Endothelial cell of umbilical vein (primary cell): ENCODE measurements at places on chromosomes 11 and 22. TPM values are rescaled to one million over a fixed set of nuclear protein-coding genes. Genes with fewer than 3 reads are reported as not detected.

Gene WNT11
- polyA plus RNA-seq = 0.03 TPM in 1 of 2 replicates, not detected in the other

Gene ELMOD1
- 0.80 and 1.6 TPM in 2 replicates for polyA plus RNA-seq

Gene BARX2
- polyA plus RNA-seq = not detected in 2 replicates

Gene OR4A16
- polyA plus RNA-seq = not detected in 2 replicates

Gene UBASH3B
- 20.5 and 23.7 TPM in 2 replicates for polyA plus RNA-seq

Gene MMP27
- not detected in 2 replicates for polyA plus RNA-seq

Gene OR51B4
- 0.08 TPM in 1 of 2 replicates, not detected in the other for polyA plus RNA-seq

Gene API5
- polyA plus RNA-seq = 19.7 and 26.5 TPM in 2 replicates

Gene DGCR2
- polyA plus RNA-seq = 51.2 and 61.7 TPM in 2 replicates

Gene POU2AF2
- polyA plus RNA-seq = not detected in 2 replicates

Gene APBB1
- 63.5 and 63.8 TPM in 2 replicates for polyA plus RNA-seq

Gene CCDC82
- 5.2 and 8.1 TPM in 2 replicates for polyA plus RNA-seq

Gene SPDYC
- not detected in 2 replicates for polyA plus RNA-seq

DNA sequence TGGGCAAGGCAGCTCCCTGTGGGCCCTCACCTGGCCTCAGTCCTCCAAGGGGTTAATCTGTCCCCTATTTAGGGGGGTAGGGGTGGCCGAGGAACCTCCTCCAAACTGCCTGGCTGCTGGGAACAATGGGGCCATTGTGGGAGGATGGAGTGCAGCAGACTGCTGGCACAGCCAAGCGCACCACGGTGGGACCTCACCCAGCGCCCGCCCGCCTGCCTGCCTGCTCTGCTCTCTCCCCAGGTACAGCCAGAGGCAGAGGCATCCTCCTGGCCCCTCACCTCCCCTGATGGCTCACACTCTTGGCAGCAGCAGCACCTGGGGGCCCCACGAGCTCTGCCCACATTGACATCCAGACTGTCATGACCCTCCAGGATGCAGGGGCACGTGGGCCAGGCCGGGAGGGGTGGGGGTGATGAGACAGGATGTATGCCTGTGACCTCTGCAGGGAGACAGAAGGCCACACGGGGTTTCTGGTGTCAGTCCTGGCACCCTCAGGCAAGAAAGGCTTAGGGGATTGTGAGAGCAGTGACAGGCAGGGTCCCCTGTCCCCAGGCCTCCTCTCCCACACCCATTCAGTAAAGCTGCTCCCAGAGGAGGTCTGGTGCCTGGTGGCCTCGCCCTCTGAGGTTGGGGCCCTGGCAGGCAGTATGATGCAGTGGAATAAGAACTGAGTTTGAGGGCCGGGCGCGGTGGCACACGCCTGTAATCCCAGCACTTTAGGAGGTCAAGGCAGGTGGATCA, 11.4 kb downstream of the BCL9L start:
- no peaks in the 10 kb centered on the region for H3K27me3 ChIP-seq
- H3K27ac ChIP-seq = peak overlapping the region; percentile 83
- H3K4me1 ChIP-seq = peaks cover 73% of the 10 kb centered on the region
- no peak overlapping the region for H3K4me3 ChIP-seq
- H3K36me3 ChIP-seq = no peaks in the 10 kb centered on the region

DNA sequence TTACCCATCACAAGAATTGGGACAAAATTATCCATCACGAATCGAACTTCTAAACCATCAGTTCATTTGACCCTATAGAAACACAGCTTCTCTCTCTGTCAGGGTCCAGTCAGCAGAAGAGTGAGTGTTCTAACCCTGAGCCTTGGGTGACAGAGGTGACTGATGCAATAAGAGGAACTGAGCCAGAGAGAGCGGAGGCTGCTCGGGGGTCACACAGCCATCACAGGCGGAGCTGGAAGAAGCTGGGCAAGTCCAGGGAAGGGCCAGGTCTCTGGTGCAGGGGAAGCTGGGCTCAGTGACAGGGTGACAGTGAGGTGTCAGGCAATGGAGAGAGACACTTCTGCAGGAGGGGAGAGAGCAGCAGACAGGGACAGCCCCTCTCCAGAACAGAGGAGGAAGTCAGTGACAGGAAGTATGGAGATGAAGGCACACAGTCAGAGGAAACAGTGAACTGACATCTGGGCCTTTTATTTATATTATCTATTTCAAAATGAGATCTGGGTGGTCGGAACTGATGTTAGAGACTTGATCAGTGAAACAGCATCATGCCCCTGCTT, 184.0 kb upstream of the TBCEL start:
- no peaks in the 10 kb centered on the region for H3K36me3 ChIP-seq
- peaks cover 3% of the 10 kb centered on the region for H3K27me3 ChIP-seq

DNA sequence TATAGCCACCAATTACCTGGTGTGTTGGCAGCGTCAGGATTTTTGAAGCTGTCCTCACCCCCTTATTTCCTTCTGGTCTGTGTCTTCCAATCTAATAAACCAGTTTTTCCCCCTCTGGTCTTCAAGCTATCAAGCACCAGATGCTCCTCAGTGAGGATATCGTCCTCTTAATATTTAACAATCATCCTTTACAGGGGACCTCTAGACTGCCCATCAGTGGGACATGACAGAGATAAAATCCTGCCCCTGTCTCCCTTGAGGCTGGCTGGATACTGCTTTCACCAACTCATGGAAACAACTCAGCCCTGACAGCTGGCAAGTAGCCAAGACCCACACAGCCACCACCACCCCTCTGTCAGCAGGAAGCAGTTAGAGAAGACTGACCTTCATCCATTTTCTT, 421.0 kb upstream of the API5 start:
- no peak overlapping the region for H3K27ac ChIP-seq
- H3K4me1 ChIP-seq = no peaks in the 10 kb centered on the region
- no peak for DNase-seq
- no peaks in the 10 kb centered on the region for H3K36me3 ChIP-seq
- no peak overlapping the region for H3K4me3 ChIP-seq

DNA sequence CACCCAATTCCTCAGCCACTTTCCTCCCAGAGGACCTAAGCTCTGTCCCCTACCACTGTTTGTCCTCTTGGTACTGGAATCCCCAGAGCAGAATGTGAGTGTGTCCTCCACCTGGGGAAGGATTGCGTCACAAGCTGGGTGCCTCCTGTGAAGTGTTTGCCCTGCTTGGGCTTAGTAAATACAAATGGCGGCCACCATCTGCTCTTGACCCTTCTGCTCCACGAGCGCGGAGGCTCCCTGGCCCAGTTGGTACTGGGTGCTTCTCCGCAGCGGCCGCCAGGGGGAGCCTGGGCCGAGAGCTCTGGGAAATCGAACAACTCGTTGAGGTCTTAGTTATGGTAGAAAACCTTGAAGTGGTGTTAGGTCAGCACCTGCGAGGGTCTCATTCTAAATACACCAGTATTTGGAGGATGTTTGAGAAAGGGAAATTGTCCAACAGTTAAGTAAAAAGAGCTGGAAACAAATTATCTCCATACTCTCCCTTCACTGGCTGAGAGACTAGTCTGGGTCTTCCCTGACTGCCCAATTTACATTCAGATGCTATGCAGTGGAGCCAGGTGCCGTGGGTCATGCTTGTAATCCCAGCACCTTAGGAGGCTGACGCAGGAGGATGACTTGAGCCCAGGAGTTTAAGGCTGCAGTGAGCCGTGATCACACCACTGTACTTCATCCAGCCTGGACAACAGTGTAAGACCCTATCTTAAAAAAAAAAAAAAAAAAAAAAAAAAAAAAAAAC, 74.6 kb upstream of the TEAD1 start:
- no peaks in the 10 kb centered on the region for H3K27me3 ChIP-seq
- H3K4me3 ChIP-seq = no peak overlapping the region
- no peaks in the 10 kb centered on the region for H3K36me3 ChIP-seq
- peaks cover 7% of the 10 kb centered on the region for H3K4me1 ChIP-seq

DNA sequence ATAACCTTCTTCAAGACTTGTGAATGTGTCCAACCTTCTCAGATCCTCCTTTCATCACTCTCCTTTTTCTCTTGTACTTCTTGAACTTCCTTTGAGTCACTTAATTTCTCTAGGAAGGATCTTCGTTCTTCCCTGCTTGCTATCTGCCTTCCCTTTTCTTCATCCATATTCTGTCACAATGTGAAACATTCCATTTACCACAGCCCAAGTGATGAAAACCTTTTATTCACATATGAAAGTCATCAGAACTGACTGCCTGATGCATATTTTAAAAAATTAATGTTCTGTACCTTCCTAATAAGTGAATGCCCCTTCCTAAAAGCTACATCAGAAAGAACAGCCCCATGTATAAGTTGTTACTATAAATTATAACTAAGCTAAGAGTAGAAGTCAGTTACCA, 520.4 kb upstream of the LUZP2 start:
- no peaks in the 10 kb centered on the region for H3K27me3 ChIP-seq
- no peaks in the 10 kb centered on the region for H3K4me1 ChIP-seq
- no peaks in the 10 kb centered on the region for H3K36me3 ChIP-seq
- DNase-seq = no peak
- no peak overlapping the region for H3K27ac ChIP-seq

GRCh38 chr11:2300936-2301630, 635 bp downstream of the C11orf21 start:
- no peak overlapping the region for H3K27ac ChIP-seq
- H3K4me3 ChIP-seq = no peak overlapping the region
- H3K36me3 ChIP-seq = no peaks in the 10 kb centered on the region

DNA sequence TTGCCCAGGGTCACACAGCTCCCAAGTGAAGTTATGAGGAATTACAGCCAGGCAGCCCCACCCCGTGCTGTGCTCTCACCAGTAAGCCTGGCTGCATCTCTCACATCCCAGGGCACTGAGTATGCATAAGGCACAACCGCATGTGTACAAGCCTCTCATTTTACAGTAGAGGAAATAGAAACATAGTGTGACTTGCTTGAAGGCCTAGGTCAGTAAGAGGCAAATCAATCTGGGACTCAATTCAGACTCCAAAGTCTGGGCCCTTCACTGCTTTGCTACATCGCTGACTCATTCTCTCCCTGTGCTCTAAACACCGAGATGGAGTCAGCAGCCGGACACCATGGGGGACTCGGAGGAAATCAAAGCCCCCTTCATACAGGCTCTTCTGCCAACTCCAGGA, 7.9 kb downstream of the ABTB2 start:
- no peak overlapping the region for H3K27ac ChIP-seq
- H3K27me3 ChIP-seq = peaks cover 6% of the 10 kb centered on the region
- no peaks in the 10 kb centered on the region for H3K4me1 ChIP-seq
- no peak for DNase-seq
- no peaks in the 10 kb centered on the region for H3K36me3 ChIP-seq

GRCh38 chr22:31719850-31720471, 30.0 kb downstream of the PRR14L start:
- no peak overlapping the region for H3K27ac ChIP-seq
- H3K4me3 ChIP-seq = no peak overlapping the region
- no peak for DNase-seq
- no peaks in the 10 kb centered on the region for H3K4me1 ChIP-seq

- peak overlapping the region; percentile 93 for H3K27ac ChIP-seq
- no peak for DNase-seq
- H3K4me1 ChIP-seq = peaks cover 38% of the 10 kb centered on the region
- H3K36me3 ChIP-seq = no peaks in the 10 kb centered on the region
- no peak overlapping the region for H3K4me3 ChIP-seq
Measured at GRCh38 chr11:96154802-96155520, 188.0 kb downstream of the MAML2 start.

DNA sequence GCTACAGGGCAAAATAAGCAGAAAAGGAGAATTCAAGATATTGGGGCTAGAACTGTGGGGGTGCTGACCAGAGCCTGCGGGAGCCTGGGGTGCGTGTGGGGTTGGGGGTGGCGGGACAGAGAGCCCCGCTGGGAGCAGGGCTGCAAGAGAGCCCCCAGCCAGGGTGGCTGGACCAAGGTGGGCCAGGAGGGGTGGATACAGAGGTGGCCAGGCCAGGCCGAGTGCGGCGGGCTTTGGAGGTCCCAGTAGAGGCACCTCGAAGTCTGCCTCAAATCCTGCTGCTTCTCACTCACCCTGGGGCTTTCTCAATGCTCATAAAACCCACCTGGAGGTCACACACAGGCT, 16.9 kb upstream of the MUC5B start:
- no peak for DNase-seq
- no peaks in the 10 kb centered on the region for H3K4me1 ChIP-seq
- no peak overlapping the region for H3K27ac ChIP-seq
- no peaks in the 10 kb centered on the region for H3K27me3 ChIP-seq
- no peaks in the 10 kb centered on the region for H3K36me3 ChIP-seq
- no peak overlapping the region for H3K4me3 ChIP-seq

DNA sequence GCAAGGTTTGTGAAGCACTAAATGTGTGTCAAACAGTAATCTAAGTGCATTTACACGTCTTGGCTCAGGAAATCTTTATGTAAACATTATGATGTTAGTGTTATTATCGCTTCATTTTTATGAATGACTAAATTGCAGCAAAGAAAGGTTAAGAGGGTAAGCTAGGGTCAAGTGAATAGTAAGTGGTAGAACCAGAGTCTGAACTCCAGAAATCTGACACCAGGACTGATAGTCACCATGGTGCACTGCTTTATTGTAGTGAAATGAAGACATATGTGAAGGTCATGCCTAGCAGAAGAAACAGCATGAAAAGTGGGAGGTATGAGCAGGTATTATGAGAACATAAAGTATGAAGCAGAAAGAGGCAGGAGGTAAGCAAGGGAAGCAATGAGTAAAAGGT, 368.7 kb upstream of the TENM4 start:
- H3K27me3 ChIP-seq = no peaks in the 10 kb centered on the region
- no peak for DNase-seq
- no peak overlapping the region for H3K4me3 ChIP-seq

GRCh38 chr11:63858628-63859550, 20.0 kb downstream of the MARK2 start:
- peak; percentile 80 for DNase-seq
- H3K27ac ChIP-seq = peak overlapping the region; percentile 28
- H3K27me3 ChIP-seq = no peaks in the 10 kb centered on the region
- no peak overlapping the region for H3K4me3 ChIP-seq
- peaks cover 11% of the 10 kb centered on the region for H3K4me1 ChIP-seq

DNA sequence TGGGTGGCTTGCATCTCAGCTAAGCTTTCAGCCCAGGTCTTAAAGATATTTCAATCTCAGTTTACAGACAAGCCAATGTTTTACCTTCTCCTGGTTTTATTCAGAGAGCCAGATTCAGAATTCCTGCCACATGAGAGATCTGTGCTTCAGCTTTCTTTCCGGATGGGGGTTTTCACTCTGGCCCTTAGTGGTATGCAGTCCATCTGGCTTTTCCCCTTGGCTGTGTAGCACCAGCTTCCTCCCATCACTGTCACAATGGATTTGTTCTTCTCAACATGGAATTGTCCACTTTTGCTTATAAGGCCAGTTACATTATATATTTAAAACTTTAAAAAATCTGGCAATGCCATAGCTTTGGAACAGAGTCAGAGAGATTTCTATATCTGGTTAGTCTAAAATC, 303.9 kb downstream of the ETS1 start:
- no peak overlapping the region for H3K27ac ChIP-seq
- H3K36me3 ChIP-seq = no peaks in the 10 kb centered on the region
- no peaks in the 10 kb centered on the region for H3K4me1 ChIP-seq

GRCh38 chr11:62108017-62108750, 15.6 kb upstream of the INCENP start:
- H3K27me3 ChIP-seq = no peaks in the 10 kb centered on the region
- peaks cover 9% of the 10 kb centered on the region for H3K4me1 ChIP-seq
- no peak overlapping the region for H3K4me3 ChIP-seq
- H3K27ac ChIP-seq = no peak overlapping the region
- DNase-seq = peak; percentile 68
- no peaks in the 10 kb centered on the region for H3K36me3 ChIP-seq

DNA sequence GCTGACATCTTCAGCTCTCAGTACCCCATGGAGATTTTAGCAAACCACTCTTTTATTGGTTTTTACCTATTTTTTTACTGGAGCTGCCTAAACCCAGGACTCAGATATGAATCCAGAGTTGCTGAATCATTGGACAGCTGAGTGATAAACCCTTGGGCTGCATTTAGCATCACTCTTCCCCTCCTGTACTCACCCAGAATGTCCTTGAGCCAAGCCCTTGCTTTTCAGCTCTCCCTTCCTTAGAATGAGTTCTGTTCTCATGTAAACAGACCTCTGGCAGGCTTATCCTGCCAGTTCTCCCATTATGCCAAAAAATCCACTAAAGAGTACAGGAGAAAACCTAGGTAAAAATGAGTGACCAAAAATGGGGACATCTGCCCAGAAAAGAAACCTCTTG, 200.1 kb upstream of the POU2AF2 start:
- DNase-seq = no peak
- H3K4me1 ChIP-seq = no peaks in the 10 kb centered on the region
- H3K4me3 ChIP-seq = no peak overlapping the region
- H3K27me3 ChIP-seq = no peaks in the 10 kb centered on the region
